ENCODE measurements at places on chromosomes 16 and 17.

DNA sequence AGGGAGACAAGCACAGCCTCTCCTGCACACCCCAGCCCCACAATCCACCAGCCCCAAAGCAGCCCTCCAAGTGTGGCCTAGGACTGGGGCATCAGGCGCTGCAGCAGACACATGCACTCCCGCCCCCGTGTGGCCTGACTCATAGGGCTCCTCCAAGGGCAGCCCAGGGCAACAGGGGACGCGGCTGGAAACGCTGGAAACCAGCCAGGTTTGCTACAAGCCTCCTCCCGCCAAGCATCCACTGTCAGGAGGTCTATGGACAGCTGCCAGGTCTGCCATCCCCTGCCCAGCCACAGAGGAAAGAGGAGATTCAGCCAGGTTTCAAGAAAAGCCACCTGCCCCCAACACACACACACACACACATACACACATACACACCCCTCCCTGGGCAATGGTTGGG, 25.8 kb downstream of the SRCIN1 start:
- DNase-seq, result peak; percentile 45

DNA sequence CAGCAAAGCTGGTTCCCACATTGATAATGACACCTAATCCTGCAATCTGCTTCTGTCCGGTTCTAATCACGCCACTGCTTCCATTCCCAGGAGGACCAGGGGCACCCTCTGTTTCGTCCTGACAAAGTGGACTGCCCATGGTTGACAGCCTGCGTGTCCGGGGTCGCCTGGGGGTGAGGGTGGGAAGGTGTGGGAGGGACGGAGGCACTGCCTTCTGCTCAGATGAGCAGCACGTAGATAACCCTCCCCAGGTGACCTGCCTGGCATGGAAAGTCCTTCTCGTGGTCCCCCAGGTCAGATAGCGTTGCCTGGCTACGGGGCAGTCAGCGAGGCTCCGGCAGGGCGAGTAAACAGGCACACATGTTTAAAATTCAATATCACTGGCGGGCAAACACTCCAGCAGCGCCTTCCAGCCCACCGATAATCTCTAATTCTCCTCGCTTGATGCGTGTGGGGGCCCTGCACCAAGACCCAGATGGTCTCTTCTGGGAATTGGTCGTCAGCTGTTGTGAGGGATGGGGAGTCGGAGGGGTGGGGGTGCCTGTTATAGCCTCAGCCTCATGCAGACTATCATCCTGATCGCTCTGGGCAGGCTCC, 132.2 kb downstream of the RAP1GAP2 start:
- no peak for DNase-seq

- DNase-seq, result peak; percentile 47
Measured at GRCh38 chr17:9473711-9474110, 101.9 kb downstream of the STX8 start.

DNA sequence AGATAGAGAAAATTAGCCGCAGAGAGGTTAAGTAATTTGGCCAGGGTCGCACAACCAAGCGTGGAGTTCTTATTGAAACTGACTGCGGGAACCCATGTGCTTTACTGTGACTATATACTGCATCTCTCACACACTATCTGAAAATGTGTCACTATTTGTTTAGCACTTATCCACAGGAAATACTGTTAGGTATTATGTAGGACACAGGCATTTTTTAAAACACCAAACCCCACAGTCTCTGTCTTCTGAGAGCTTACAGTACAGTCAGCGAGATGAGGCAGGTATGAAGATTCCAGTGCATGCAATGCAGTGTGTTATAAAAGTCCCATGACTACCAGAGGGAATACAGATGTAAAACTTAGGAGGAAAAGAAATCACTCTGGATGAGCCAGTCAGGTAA, 11.3 kb downstream of the RBL2 start:
- no peak for DNase-seq

DNA sequence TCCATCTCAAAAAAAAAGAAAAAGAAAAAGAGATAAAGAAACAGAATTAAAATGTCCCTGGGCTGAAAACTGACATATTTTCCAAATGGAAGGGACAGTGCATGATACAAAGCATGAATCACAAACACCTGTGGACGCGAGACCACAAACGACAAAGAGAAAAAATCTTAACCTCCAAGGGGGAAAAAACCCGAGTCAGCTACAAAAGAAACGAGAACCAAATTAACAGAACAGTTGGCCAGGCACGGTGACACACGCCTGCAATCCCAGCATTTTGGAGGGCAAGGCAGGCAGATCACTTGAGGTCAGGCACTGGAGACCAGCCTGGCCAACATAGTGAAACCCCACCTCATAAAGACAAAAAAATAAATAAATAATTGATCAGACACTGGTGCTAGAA, 1.9 kb downstream of the TRAP1 start:
- DNase-seq, result no peak

DNA sequence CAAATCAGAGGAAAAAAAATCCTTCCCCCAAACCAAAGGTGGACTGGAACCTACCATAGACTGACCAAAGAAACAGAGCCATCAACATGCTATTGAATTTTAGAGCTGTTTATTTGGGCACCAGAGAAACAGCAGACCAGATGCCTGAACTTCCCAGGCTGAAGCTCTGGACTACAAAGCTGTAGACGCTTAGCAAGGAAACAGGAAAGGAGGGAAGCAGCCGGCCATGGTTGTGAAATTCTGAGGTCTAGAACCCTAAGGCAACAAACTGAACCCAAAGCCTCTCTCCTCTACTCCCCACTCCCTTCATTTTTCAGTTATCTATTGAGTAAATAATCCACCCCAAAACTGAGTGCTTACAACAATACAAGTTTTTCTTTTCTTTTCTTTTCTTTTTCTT, 45.4 kb upstream of the MEIOC start:
- peak; percentile 64 for DNase-seq

Measured in EH (cell line).